ENCODE measurements at places on chromosomes 7 and 10.

GRCh38 chr10:89404104-89405047 is 10.0 kb upstream of the IFIT5 start:
- no peak for DNase-seq

- no peak for DNase-seq
Observed at GRCh38 chr10:45418417-45418848, 44.4 kb downstream of the ALOX5 start.

GRCh38 chr7:2639181-2639681 is 7.4 kb downstream of the TTYH3 start:
- no peak for DNase-seq

- no peak for DNase-seq
Observed at GRCh38 chr10:12165999-12166775, 29.5 kb downstream of the NUDT5 start.

DNA sequence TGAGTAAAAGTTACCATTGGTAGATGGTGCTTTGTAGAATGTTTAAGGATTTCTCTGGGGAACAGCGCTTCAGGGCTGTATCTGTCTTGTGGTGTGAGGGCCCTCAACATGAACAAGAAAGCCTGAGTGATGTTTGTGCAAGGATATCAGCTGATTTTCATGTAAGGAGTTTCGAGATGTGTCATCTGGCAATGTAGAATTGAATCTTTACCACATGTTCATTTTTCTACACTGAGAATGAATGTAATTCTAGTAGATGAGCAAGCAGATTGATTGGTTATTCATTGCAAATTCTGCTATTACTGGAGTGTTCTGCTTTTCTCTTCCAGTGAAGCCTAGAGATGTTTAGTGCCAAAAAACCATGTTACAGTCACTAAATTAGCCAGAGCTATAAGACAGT is 87.7 kb downstream of the ST7 start:
- no peak for DNase-seq

GRCh38 chr10:114719311-114719710 is 61.2 kb upstream of the ABLIM1 start:
- no peak for DNase-seq

- DNase-seq = no peak
Observed at GRCh38 chr7:41869091-41869490, 166.2 kb upstream of the INHBA start.

DNA sequence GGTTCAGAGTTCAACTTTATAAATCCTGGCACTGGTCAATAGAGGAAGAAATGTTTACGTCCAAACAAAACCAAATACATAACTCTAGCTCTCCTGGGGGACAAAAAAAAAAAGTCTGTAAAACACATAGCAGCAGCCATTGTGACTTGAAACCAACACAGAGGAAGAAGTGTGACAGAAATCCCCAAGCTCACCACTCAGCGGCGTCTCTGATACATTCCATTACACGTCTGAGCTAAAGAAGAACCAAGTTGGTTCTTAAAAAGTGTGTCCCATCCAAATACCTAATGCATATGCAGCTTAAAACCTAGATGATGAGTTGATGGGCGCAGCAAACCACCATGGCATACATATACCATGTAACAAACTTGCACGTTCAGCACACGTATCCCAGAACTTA is 58.3 kb upstream of the NANOS1 start:
- no peak for DNase-seq

DNA sequence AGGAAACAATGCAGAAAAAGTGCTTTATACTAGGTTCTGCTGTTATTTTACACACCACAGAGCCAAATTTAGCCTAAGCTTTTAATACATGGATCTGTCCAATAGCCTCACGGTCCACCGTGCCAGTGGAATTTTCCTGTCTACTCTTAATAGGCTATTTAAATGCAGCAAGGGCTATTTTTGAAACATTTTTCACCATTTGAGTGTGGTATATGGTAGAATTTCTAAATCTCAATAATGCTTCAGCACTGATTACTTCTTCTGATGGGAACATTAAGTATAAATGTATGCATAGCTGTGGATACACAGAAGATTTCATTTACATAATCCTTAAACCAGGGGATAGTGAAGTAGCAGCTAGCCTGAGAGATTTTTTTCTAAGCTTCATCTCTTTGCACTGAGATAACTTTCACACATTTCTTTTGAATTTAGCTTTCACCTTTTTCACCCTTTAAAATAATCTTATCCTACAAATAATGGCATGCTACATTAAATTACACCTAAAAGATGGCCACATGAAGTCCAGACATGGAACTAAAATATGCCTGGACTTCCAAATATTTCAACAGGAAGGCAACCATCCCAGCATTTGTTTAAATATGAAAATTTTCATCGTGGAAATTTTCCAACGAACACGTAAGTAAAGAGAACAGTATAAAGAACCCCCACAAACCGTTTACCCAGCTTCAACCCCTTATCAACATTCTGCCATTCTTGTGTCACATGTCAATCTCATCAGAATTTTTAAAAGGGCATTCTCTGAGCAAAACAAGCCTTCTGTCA is 45.4 kb downstream of the AMPH start:
- DNase-seq = no peak

- no peak for DNase-seq
Observed at GRCh38 chr10:132176623-132177500, 9.9 kb upstream of the DPYSL4 start.

- DNase-seq = no peak
Observed at GRCh38 chr10:122077311-122077875, 88.4 kb downstream of the TACC2 start.

- DNase-seq = no peak
Observed at GRCh38 chr10:97664282-97664850, 22.7 kb downstream of the AVPI1 start.

GRCh38 chr7:132333301-132333700 is 243.0 kb downstream of the PLXNA4 start:
- DNase-seq = no peak

- no peak for DNase-seq
Observed at GRCh38 chr7:138785587-138786437, 12.0 kb upstream of the TMEM213 start.

GRCh38 chr10:43046288-43046991 is 30.4 kb upstream of the RET start:
- DNase-seq = no peak

- no peak for DNase-seq
Observed at GRCh38 chr7:101604331-101604933, 24.7 kb downstream of the MYL10 start.

- no peak for DNase-seq
Observed at GRCh38 chr7:105209870-105210269, 178.9 kb downstream of the SRPK2 start.

DNA sequence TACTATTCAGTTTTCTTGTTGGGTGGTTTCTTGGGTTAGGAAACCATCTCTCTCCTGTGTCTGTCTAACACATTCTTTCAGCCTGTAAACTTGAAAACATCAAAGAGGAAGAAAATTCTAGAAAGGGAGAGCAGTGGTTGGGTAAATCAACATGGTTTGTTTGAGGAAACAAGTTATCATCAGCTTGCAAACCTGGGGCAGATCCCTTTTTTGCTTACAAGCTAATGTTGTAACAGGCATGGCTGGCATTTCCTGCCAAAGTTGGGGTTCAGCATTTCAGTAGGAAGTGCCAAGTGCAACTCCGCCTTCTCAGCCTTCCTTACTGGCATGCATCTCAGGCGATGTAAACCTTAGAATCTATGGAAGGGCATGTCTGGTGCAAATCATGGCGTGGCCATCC is 112.6 kb downstream of the EEPD1 start:
- no peak for DNase-seq

- DNase-seq = no peak
Observed at GRCh38 chr10:69047111-69047832, 40.6 kb upstream of the SRGN start.

GRCh38 chr7:52749880-52750279 is 285.6 kb upstream of the POM121L12 start:
- no peak for DNase-seq

DNA sequence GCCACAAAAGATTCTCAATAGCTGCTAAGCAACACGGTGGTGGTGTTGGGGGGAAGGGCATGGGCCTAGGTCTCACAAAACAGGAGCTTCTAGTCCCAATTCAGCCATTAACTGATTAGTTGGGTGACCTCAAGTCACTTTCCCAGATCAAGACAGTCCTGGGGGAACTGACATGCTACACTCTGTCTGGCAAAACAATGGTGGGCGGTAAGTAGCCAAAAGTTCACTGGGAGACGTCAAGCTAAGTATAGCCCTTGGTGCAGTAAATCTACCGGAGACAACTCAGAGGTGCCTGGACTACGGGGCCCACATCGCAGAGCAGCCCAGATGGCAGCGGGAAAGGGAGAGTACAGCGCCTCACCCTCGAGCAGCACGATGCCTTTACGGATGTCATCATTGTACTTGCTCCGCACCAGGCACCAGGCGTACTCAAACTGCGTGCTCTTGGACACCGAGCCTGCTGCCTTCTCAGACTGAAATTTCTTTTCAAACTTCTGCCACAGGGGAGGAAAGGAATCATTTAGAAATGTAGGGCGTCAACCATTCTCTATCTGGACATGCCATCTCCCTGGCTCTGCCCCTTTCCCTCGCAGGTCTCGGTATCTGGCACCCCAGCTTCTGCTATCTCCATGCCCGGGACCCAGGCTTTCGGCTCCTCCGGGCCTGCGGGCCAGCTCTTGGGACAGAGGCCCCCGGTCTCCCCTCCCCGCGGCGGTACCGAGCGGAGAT is 1.1 kb downstream of the FIS1 start:
- DNase-seq = no peak

DNA sequence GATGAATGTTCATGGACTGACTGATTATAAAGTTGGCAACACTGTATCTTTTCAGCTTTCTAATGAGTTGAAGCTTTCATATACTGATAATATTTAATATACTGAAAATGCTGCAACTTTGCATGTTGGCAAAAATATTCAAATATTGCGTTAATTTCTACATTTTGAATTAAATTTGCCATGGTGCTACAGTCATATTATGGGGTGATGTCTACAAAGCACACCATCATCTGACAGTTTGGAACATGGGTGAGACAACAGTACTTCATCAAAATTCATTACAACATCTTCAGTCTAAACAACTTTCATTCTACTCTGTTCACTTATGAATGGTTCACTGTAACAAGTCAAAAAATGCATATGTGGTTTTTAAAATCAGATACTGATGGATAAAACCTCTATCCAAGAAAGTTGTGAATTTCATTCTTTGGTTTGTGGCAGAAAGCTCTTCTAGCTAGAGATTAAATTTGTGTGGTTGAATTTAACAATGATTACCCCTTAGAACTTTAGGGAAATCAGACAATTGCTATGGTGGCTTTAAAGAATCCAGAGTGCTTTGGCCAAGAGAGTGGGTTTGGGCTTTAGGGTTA is 136.4 kb downstream of the TMEM26 start:
- DNase-seq = no peak

- no peak for DNase-seq
Observed at GRCh38 chr10:89122433-89123051, 84.6 kb downstream of the CH25H start.

GRCh38 chr7:38554586-38554985 is 76.6 kb downstream of the AMPH start:
- DNase-seq = no peak

DNA sequence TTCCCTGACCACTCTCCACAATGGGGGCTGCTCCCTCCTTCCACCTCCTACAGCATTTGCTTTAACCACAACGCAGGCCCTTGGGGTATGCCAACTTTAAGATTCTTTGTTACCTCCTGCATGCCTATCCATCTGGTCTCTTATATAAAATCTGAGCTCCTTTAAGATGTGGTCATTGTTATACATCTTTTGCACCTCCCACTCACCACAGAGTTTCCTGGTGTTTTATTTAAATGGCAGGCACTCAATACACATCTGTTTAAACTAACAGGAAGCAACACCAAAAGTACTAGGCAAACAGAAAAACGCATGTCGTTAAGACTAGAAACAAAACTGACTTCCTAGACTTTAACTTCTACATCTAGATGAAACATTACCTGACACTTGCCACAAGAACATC is 36.3 kb downstream of the SLC25A13 start:
- DNase-seq = no peak

GRCh38 chr10:111593578-111593977 is 516.7 kb downstream of the ADRA2A start:
- DNase-seq = no peak

GRCh38 chr7:25527665-25528170 is 299.4 kb upstream of the NPVF start:
- no peak for DNase-seq

GRCh38 chr7:158992759-158993158 is 136.4 kb downstream of the DYNC2I1 start:
- no peak for DNase-seq

- no peak for DNase-seq
Observed at GRCh38 chr7:125878988-125879387, 949.4 kb upstream of the POT1 start.

GRCh38 chr7:85883-86515 is 106.4 kb upstream of the FAM20C start:
- no peak for DNase-seq

- DNase-seq = no peak
Observed at GRCh38 chr10:51747216-51747615, 47.8 kb upstream of the CSTF2T start.

- DNase-seq = no peak
Observed at GRCh38 chr7:88826222-88826621, 30.7 kb upstream of the TEX47 start.

DNA sequence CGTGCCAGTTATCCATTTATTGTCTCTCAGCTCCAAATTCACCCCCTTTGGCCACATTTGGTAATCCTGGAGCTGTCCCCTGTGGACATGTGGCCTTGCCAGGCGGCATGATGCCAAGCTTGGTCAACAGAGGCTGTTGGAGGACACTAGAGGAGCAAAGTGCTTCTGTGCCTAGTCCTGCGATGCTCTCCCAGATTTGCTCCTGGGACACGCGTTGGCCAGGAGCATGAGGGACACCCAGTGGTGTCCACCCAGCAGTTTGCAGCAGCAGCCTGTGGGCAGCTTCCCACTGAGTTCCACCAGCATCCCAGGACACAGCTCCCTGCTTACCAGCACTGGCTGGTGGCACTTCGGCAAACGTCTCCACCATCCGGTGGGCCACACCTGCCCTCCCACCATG is 55.5 kb upstream of the STEAP1B start:
- DNase-seq = no peak

- DNase-seq = no peak
Observed at GRCh38 chr10:50909334-50910014, 24.0 kb upstream of the A1CF start.

- no peak for DNase-seq
Observed at GRCh38 chr10:4635883-4636282, 190.1 kb upstream of the AKR1E2 start.

DNA sequence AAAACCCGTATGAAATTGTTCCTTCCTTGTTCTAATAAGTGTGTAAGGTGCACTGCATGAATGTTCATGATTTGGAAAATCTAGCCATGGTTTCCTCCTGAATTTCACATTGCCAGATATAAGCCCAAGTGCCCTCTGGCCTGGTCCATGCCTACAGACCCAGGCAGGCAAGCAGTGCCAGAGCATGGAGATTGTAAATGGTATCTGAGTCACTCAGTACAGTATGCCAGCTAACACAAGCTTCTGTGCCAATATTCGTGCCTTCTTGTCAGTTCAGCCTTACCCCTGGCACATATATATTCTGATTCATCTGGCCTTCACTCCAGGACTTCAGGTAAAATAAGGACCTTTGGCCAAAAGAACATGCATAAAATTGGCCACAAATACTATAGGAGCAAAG is 38.4 kb upstream of the PDE1C start:
- DNase-seq = no peak

GRCh38 chr7:80902019-80902418 is 16.8 kb downstream of the SEMA3C start:
- DNase-seq = no peak

- DNase-seq = no peak
Observed at GRCh38 chr10:71804077-71804476, 30.8 kb upstream of the VSIR start.

- DNase-seq = no peak
Observed at GRCh38 chr10:104329735-104330134, 8.5 kb downstream of the ITPRIP start.

- no peak for DNase-seq
Observed at GRCh38 chr7:16130111-16131110, 290.9 kb downstream of the CRPPA start.

All from breast epithelium (tissue), 4 donors.